Neural progenitor cell (in vitro differentiated cells): ENCODE measurements at places on chromosomes 7 and 10. TPM values are rescaled to one million over a fixed set of nuclear protein-coding genes. Genes with fewer than 3 reads are reported as not detected.

DNA sequence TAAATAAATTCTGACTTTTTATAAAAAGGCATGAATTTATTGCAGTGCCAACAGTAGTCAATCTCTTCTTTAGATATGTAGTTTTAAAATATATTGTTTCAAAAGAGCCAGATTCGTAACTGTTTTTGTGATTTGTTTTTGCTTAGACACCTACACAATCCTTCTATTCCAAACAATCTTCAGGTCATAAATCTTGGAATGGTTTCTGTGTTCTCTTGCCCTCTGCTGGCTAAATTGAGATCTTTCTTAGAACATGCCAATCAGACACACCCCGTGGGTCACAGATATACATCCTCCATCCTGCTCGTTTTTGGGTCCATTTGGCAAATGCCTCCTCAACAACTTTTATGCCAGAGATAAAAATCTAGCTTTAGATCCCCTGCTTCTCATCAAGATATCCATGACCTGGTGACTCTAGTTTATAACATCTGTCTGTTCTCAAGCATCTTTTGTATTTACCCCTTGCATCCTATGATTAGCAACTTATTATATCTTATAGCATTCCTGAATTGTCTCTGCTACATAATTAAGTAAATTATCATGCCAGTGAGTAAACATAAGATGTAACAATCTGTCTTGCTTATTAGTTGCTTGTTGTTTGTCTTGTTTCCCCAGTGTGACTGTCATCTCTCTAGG, 35.3 kb upstream of the IFRD1 start:
- DNase-seq: peak; percentile 47

The HOXA5 gene
- not detected in 2 replicates for total RNA-seq

The SPDYE2B gene
- not detected in 2 replicates for total RNA-seq

The VGF gene
- total RNA-seq: 0.65 and 1.6 TPM in 2 replicates
